ENCODE measurements at places on chromosomes 16 and 17.

- DNase-seq: no peak
Observed at GRCh38 chr16:19846436-19846835, 38.2 kb downstream of the GPRC5B start.

GRCh38 chr16:18800775-18801144 is 589 bp downstream of the ARL6IP1 start:
- DNase-seq: no peak

GRCh38 chr17:17790637-17791464 is 45.9 kb downstream of the SREBF1 start:
- DNase-seq: no peak

DNA sequence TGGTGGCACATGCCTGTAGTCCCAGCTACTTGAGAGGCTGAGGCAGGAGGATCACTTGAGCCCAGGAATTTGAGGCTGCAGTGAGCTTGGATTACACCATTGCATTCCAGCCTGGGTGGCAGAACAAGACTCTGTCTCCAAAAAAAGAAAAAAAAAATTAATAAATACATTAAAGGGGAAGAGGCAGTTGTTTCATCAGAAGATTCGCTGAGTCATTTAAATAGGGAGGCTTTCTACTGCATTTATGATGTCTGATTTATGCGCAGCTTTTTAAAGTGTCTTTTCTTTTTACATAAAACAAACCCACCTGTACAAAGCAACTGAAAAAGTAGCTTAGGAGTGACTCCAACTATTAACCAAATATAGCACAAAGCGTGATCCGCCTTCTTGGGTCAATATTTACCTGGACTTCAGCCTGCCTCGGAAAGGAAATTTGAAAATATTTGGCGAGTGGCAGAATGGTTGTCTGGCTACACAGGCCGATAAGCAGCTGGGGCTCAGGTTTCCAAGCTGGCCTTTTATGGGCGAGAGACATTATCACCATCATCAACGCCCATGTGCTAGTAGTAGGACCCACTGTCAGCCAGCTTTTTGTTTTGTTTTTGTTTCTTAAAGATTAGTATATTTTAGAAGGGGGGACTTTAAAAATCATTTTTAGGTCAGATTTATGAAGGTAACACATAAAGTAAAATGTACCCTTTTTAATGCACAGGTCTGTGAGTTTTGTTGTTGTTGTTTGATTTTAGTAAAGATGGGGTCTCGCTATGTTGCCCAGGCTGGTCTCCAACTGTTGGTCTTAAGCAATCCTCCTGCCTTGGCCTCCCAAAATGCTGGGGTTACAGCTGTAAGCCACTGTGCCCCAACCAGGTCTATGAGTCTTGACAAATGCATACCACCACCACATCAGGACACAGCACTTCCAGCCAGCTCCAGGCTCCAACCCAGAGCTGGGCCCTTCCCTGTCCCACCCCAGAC is 42.5 kb upstream of the RASD1 start:
- no peak for DNase-seq

- DNase-seq: no peak
Observed at GRCh38 chr17:5877366-5877765, 192.8 kb upstream of the WSCD1 start.

DNA sequence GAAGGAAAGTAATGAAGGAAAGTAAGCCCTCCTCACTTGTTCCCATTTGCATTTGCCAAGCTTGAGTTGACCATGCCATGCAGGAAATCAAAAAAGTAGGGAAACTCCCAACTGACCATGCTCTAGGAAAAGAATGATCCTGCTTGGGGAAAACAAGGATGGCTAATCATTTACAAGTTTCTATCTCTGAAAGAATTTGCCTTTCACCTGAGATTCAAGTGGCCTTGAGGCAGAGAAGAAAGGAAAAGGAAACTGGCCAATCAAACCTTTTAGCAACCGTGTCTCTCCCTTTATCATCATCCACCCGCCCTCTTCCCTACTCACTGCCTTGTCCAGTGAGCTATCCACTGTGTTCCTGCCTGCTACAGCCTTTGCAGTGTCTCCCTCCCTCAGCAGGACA is 757.2 kb upstream of the SOX9 start:
- DNase-seq: no peak

DNA sequence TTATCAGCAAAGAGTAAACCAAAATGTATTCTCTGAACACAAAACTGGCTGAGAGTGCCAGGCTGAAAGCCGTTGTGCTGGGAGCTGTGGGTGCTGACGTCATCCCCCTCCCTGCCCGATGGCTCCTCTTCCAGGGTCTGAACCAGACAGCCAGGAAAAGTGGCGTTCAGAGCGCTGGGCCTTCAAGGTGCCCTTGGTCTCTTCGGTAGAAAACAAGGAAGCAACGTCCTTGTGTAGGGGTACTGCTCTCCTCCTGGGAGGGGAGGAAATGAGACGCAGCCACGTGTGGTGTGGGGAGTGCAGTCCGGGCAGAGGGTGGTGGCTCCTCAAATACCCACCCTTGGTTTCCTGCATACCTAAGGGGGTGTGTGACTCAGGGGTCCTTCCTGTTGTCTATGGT is 394.7 kb downstream of the SEC14L1 start:
- DNase-seq: no peak

DNA sequence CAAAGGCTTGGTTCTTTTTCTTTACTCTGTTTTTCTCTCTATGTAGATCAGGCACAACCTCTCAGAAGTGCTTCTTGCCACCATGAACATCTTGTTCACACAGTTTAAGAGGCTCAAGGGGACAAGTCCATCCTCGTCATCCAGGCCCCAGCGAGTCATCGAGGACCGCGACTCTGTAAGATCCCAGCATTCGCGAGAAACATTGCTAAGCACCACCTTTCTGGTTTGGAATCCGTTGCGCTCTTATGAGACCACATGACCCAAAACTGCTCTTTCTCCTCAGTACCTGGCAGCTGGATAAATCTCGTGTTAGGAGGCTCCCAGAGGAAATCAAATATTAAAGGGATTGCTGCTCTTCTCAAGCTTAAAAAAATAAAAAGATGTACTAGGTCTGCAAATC is 23.3 kb upstream of the SLC12A3 start:
- no peak for DNase-seq

DNA sequence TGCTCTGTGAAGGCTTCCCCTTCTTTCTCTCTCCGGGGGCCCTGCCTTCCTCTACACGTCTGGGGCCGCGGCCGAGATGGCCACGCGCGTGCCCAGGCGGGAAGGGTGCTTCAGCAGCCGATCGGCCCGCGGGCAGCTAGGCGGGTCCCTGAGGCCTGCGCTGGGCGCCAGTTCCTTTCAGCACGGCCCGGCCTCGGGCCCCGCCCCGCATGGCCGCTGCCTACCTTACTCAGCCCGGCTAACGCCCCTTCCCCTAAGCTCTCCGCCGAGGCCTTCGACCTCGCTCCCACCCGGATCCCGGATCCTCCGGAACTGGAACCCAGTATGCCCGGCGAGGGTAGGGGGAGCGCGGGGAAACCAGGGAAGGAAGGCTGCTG is 335 bp downstream of the TMEM11 start:
- DNase-seq: no peak

DNA sequence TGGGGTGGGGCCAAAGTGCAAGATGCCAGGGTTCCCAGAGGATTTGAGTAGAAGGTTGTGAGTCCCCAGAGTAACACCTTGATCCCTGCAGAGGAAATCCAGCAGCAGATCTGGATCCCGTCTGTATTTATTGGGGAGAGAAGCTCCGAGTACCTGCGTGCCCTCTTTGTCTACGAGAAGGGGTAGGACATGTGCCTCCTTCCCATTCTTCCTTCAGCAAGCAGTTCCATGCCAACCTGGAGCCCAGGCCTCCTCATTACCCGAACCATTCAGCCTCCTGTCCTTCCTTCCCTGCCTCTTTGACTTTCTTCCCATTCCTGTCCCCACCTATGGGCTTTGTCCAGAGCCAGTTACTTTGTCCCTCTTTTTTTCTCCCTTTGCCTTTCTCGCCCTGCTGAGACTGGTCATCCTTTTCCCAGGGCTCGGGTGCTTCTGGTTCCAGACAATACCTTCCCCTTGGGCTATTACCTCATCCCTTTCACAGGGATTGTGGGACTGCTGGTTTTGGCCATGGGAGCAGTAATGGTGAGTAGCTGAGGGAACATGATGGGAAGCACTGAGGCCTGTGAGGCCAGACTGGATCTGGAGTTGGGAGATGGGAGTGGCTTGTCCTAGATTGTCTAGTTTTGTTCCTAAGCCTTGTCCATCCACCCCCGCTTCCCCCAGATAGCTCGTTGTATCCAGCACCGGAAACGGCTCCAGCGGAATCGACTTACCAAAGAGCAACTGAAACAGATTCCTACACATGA is 2.9 kb downstream of the RNF167 start:
- DNase-seq: no peak

DNA sequence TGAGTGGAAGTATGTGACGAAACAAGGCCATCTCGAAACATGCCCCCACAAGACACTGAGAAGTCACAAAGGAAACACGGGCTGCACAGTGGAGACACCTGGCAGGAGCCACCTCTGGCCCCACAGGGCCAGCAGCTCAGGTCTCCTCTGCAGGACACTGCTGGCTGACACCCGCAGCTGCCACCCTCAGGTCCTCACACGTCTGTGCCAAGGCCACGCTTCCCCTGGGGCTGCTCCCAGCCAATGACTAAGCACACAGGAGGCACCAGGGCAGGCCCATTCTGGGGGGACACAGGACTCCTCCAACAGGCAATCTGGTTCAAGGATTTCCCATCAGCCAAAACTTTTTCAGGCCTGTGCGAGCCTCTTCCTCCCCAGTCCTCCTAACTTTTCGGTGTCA is 36.4 kb downstream of the MBTPS1 start:
- DNase-seq: no peak

DNA sequence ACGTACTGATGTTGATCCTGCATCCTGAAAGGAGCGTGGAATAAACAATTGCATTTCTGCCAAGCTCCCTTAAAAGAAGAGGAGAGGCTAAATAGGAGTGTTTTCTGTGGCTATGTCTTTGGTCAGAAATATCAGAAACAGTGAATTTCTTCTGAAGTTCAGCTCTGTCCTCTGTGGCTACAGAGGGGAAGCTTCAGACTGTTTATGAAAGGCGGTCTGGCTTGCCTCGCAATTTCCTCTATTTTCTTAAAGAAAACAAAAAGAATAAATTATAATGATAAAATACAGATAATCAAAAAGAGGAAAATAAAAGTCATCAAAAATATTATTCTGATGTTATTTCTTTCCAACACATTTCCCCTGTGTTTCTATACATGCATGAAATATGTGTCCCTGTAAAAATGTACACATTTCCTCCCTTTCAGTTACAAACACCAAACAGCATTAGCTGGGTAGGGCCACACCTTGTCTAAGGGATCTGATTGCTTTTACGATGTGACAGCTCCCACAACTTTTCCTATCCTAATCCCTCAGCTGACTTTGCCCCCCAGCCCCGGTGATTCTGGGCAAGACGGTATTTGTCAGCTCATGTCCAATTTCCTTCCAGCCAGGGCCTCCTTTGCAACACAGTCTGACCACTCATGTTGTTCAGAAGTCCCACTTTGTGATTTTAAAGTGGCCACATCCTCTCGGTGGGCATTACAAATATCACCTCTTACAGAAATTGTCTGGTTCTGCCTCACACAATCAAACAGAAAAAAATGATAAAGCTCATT is 439.0 kb downstream of the HS3ST3B1 start:
- DNase-seq: no peak

- DNase-seq: no peak
Observed at GRCh38 chr16:20674684-20675487, 22.6 kb downstream of the ACSM1 start.

DNA sequence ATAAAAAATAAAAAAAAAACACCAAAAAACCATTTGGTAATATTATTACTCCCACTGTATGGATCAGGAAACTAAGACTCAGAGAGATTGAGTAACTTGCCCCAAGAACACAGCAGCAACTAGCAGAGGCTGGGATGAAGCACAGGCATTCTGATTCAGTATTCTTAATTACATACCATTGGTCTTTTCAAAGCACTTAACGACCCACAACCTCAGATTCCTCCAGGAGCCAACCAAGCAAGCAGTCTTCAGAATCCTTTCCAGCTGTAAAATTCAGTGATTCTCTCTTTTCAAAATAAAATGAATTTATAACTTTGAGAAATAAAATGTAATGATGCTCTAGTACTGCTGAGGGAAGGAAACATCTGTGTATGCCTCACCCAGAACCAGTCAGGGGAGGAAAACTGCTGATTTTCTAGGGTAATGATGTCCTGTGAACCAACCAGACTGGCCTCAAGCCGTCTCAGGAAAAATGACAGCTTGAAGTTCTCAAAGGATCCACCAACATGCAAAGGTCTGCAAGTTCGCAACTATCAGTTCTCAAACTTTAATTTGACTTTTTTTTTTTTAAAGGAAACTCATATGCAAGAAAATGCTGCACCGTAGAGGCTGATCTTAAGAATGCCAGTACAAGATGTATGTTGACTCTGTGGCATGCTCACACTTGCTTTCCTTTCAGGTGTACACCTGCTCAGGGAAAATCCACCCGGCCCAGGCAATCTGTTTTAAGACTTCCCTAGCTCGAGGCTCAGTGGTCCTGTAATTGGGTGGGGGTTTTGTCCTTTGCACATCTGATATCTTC is 9.0 kb downstream of the CUEDC1 start:
- no peak for DNase-seq

DNA sequence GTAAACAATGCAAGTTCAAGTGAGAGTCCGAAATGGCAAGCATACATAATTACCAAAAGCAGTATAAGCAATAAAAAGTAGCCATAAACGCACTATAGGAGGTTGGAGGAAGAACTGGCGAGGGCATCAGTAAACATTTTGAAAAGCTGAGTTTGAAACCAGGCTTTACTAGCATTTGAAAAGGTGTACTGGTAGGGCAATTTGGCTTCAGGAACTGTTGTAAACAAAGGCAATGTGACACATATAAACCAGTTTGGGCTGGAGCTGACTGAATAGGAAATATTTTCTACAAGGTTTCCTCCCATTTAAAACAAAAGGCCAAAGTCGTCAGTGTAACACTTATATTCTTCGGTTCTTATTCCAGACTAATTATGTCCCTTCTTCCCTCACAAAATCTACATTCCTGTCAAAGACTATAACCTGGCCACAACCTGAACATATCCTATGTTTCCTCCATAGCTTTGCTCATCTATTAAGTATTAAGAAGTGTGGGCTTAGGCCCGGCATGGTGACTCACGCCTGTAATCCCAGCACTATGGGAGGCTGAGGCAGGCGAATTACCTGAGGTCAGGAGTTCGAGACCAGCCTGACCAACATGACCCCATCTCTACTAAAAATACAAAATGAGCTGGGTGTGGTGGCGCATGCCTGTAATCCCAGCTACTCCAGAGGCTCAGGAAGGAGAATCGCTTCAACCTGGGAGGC is 7.8 kb downstream of the CBX1 start:
- DNase-seq: no peak

GRCh38 chr17:35784895-35785294 is 10.5 kb downstream of the MMP28 start:
- no peak for DNase-seq

- no peak for DNase-seq
Observed at GRCh38 chr17:28173801-28174200, 131.3 kb downstream of the NLK start.

DNA sequence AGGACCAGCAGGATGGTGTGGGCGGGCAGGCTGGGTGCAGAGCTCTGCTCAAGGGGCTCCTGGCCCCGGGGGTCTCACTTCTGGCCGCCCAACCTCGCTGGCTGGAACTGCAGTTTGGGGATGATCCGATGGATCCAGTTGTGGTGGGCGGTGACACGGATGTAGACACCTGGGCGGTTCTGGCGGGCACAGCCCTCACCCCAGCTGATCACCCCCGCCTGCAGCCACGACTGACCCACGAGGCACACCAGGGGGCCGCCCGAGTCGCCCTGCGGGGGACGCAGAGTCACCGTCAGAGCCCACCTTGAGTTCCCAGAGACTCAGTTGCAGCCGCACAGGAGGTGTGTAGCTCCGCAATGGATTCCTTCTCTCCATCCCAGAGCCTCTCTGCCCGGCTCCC is 7.5 kb downstream of the PRSS27 start:
- no peak for DNase-seq
